KG1 (cell line): ENCODE measurements at places on chromosomes 7 and 10.

- DNase-seq: no peak
Observed at GRCh38 chr7:130305433-130306042, 12.6 kb downstream of the CPA4 start.

GRCh38 chr10:113520261-113520660 is 32.6 kb upstream of the HABP2 start:
- no peak for DNase-seq

- DNase-seq: no peak
Observed at GRCh38 chr7:93148727-93149126, 542 bp upstream of the SAMD9L start.

DNA sequence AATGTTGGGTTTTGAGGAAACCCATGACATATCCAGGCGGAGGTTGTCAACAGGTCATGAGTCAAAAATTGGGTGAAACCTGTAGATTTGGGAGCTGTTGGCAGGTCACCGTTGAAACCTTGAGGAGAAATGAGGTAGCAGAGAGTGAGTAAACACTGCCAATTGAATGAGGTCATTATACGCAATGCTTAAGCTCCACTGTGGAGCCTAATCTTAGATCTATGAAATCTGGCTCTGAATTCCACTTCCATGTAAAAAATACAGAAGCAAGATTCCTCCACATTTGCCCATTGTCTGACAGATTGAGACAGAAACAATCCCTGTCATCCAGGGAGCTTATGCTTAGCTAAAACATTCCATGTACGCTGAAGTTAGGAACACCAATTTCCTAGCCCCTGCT is 76.0 kb upstream of the IL6 start:
- DNase-seq: no peak

DNA sequence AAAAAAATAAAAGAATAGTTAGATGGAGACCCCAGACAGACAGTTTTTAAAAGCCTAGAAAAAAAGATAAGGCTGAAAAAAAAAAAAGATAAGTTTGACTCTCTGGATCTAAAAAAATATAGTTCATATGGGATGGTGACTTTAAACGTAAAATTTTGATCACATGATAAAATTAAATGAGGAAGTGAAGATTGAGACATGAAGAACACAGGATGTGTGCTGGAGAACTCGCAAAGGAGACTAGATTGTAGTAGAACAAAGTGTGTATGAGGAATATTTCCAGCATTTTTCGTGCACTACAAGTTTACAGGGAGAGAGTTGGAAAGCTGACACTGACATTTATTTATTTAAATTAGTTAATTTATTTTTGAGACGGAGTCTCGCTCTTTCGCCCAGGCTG is 286.4 kb downstream of the PRPF18 start:
- no peak for DNase-seq

GRCh38 chr7:54541669-54542625 is at the start of gene VSTM2A:
Gene VSTM2A (plus strand): TSS chr7:54542375. CDS start chr7:54542731, 356 bp downstream.
- DNase-seq: no peak

DNA sequence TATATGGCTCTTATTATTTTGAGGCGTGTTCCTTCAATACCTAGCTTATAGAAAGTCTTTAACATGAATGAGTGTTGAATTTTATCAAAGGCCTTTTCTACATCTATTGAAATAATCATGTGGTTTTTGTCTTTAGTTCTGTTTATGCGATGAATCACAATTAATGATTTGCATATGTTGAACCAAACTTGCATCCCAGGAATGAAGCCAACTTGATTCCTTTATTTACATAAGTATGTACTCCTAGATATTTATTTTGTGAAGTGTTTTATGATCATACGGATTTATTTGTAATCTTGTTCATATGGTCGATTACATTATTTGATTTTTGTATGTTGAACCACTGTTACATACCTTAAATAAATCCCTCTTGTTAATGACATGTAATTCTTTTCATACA is 244.3 kb upstream of the KCND2 start:
- no peak for DNase-seq

DNA sequence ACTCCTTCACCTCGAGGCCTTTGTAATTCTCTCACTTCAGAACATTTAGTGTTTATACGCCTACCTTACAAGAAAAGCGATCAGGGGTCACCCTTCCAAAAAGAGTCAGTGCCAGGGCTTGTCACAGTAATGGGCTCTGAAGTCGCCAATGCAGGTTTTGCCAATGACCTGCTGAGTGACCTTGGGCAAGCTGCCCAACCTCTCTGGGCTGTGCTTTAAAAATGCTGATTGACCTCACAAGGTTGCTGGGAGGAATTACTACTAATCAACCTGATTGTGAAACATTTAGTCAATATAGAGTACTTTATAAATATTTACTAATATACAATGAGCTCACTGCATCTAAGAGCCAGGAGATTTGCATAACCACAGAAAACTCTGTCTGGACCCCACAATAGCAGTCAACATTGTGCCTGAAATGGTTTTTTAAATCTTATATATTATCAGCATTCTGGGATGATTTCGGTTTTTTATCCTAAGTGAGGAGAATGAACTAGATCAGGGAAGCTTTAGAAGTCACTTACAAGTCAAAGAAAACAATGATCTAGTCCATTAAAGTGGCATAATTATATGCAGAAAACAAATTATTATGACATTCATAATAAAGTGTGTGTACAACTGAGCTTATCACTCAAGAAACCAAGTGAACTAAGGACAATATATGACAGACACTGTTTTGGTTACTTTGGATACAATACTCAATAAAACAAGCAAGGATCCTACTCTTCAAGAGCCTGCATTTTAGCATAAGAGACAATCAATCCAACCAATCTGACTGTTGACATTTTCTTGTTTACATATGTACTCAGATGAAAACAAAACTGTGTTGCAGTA is 290.5 kb downstream of the SORCS1 start:
- DNase-seq: no peak

- no peak for DNase-seq
Observed at GRCh38 chr7:22572292-22572691, 72.3 kb upstream of the STEAP1B start.

GRCh38 chr7:51031791-51032515 is 249.3 kb upstream of the GRB10 start:
- no peak for DNase-seq

- no peak for DNase-seq
Observed at GRCh38 chr7:76356823-76357222, 2.0 kb downstream of the YWHAG start.

DNA sequence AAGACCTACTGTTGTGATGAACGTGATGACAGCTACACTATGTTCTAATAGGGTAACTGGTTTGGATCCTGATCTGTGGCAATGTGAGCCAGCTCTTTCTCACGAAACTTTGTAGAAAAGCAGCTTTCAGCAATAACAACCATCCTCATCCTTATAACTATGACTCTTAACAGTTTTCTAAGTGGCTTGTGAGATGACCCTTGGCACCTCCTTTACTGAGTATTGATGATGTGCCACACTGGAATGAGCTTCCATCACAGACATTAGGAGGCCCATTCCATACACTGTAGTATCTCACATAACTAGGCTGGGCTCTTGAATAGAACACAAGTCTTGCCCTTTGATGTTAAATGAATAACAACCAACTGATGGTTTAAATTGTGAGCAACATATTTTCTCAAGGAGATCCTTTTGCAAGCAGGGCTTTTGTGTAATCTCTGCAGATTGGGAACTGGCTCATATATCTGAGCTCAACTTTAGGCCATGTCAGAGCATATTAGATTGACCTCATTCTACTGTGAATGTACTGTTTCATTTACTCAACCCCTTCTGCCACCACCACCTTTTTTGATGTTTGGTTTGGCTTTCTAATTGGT is 46.4 kb downstream of the MYPN start:
- DNase-seq: no peak

- DNase-seq: no peak
Observed at GRCh38 chr7:28277958-28278357, 97.4 kb upstream of the JAZF1 start.

GRCh38 chr10:3780771-3781467 is 4.1 kb downstream of the KLF6 start:
- DNase-seq: no peak

- no peak for DNase-seq
Observed at GRCh38 chr7:70527520-70528115, 604.3 kb upstream of the GALNT17 start.

DNA sequence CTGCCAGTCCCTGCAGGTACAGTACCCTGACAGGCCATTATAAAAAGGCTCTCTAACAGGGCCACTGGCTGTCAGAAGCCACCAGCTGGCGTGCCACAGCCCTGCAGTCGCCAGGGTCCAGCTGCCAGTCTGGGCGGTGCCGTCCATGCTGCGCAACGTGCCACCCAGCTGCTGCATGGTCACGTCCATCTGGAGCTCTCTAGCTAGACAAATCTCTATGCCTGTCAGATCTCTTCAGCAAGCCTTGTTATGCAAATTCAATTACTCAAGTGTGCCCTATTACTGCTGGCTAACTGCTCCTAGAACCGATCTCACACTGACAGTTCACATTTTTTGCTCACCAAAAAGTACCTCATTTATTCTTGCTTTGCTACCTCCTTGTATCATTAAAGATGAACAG is 75.9 kb downstream of the HIBADH start:
- DNase-seq: no peak

DNA sequence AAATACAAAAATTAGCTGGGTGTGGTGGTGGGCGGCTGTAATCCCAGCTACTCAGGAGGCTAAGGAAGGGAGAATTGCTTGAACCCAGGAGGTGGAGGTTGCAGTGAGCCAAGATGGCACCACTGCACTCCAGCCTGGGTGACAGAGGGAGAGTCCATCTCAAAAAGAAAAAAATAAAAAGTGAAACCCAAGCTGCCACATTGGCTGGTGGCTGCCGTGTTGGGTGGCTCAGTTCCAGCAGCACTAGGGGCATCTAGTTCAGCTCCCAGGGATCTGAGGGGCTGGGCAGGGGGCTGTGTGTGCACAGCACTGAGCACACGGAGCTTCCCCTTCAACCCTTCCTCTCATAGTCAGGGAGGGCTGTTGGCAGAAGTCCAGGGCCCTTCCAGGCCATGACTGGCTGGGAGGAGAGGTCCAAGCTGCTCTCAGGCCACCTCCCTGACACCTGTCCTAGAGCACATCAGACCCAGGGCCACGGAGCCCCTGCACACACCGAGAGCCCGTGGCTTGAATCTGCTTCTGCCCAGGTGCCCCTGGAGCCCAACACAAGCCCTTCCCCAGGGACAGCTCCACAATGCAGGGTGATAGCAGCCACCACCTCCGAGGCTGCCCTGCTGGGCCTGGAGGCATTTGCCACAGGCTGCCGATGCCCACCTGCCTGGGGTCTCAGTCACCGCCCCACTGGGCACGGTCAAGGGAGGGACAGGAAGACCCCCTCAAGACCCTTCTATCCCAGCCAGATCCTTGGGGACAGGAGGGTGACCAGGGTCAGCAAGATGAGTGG is 47.3 kb downstream of the YKT6 start:
- no peak for DNase-seq

- DNase-seq: no peak
Observed at GRCh38 chr7:151789380-151789947, 87.5 kb downstream of the PRKAG2 start.

DNA sequence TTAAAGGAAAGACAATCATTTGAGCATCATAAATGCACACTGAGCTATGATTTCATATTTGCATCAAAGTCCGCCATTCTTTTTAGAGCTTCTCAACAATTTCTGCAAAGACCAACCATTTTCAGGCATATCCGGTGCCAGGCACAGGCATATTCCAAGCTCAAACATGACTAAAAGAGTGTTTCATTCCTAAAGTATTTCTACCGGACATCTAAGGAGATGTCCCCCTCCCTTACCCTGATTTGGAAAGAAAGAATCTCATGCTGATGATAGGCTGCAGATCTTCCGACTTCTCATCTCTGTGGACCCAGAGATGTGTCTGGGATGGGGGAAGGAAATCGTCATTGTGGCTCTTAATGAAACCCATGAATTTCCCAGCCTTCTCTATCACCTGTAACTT is 600.5 kb upstream of the MGMT start:
- no peak for DNase-seq

- DNase-seq: no peak
Observed at GRCh38 chr7:105238198-105238765, 150.4 kb downstream of the SRPK2 start.

- no peak for DNase-seq
Observed at GRCh38 chr7:149670288-149670687, 103.1 kb downstream of the ZNF467 start.

GRCh38 chr7:112370436-112370835 is 79.8 kb upstream of the IFRD1 start:
- no peak for DNase-seq

- peak; percentile 29 for DNase-seq
Observed at GRCh38 chr10:48523820-48524758, 80.8 kb downstream of the ARHGAP22 start.

GRCh38 chr7:73449422-73449821 is 15.8 kb downstream of the FZD9 start:
- DNase-seq: no peak
